ENCODE measurements at places on chromosomes 2 and 18.

GRCh38 chr18:12422936-12423335 is 15.2 kb downstream of the PRELID3A start:
- DNase-seq = no peak

DNA sequence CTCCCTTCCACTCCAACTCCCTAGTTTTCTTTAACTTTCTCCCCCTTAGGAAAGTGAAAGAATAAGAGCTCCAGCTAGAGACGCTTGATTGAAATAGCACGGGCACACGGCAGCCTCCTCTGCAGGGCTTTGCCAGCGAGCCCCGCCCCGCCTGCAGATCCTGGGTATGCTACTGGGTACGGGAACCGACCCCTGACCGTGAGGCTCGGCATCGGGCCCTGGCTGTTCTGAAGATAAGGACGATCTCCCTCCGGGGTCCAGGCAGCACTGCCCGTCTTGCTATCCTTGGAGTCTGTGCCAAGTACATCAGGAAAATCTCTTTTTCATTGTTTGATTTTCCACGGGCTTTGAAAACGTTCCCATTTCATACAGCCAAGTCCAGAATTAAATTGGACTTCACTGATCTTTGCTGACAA is 284.5 kb downstream of the MTX2 start:
- peak; percentile 16 for DNase-seq

GRCh38 chr2:26616706-26617587 is 24.2 kb downstream of the CIB4 start:
- DNase-seq = no peak

DNA sequence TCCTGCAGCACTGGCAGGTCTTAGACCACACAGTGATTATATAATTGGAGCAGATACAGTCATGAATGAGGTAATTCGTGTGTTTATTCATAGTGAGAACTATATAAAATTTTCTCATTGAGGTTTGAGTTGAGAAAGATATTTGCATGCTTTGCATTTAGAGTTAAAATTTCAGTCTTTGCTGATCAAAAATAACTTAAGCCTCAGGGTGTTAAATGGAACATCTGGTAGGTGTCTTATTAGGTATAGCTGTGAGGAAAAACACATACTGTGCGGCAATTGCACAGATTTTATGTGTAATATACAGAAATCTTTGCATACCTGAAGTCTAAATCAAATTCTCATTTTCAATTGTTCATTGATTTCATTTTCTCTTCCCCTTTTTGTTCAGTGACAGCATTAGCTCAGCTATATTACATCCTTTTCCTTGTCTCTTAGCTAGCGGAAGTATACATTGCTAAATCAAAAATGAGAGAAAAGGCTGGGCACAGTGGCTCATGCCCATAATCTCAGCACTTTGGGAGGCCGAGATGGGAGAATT is 21.2 kb downstream of the GORASP2 start:
- no peak for DNase-seq

DNA sequence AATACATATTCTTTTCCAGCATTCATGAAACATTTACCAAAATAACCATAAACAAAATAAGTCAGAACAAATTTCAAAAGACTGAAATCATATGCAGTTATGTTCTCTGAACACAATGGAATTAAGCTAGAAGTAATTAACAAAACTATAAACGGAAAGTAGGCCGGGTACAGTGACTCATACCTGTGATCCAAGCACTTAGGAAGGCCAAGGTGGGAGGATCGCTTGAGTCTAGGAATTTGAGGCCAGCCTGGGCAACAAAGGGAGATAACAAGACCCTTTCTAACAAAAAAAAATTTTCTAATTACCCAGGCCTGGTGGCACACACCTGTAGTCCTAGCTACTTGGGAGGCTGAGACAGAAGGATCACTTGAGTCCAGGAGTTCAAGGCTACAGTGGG is 14.9 kb downstream of the ATAD2B start:
- no peak for DNase-seq

- DNase-seq = no peak
Measured at GRCh38 chr18:75454022-75454795, 26.7 kb upstream of the SMIM21 start.

DNA sequence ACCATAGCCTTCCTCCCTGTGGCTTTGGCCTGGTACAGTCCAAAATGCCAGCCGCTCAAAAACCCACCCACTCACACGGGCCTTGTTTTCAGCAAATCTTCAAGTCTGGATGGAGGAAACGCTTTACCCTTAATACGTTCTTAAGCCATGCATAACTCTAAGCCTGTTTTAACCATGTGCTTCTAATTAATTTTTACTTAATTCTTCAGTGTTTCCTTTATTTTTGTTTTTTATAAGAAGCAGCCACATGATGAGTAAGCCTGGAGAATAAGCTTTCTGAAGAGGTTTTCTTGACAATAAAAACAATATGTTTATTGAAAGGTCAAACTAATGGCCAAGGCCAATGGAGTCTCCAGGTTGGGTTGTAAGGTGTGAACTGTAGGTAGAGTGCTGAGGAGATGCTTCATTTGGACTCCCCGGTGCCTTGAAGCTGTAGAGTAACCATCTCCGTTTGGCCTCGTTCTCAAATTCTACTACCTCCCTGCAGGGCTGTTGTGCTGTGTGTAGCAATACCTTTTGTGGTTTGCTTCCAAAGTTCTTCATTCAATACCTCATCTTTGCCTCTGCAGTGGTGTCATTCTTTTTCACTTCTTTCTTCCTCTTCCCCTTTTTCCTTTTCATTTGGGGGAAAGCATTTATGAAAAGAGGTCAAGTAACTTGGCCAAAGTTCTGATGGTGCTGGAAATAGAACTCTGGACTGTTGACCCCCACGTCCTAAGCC is 113.7 kb downstream of the PRKCE start:
- no peak for DNase-seq

Measured in activated gamma-delta T cell treated with Interleukin-2 at 50 U/mL for 16 hours (primary cell).